D341Med (cell line): ENCODE measurements at places on chromosomes 13 and 19.

DNA sequence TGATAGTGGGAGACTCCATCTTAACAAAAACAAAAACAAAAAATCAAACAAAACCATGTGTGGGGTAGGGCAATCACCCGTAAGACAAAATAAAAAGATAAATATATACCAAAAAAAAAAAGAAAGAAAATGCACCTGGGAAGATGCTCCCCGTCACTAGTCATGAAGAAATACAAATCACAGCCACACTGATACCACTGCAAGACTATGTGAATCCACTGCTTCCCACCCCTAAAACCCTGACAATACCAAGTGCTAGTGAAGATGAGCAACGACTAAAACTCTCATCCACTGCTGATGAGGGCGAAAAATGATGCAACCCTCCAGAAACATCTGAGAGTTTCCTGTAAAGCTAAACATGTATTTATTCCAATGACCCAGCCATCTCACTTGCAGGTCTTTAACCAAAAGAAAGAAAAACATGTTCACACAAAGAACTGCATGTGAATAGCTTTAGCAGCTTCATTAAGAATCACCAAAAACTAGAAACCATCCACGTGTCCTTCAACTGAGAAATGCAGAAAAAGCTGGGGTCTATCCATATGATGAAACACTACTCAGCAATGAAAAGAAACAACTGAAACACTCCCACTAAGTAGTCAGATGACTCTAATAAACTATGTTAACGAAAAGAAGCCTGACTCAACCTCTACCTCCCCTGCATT, 31.7 kb downstream of the BRD4 start:
- no peak for DNase-seq

GRCh38 chr13:95083758-95084157, 217.5 kb downstream of the ABCC4 start:
- DNase-seq, result no peak

DNA sequence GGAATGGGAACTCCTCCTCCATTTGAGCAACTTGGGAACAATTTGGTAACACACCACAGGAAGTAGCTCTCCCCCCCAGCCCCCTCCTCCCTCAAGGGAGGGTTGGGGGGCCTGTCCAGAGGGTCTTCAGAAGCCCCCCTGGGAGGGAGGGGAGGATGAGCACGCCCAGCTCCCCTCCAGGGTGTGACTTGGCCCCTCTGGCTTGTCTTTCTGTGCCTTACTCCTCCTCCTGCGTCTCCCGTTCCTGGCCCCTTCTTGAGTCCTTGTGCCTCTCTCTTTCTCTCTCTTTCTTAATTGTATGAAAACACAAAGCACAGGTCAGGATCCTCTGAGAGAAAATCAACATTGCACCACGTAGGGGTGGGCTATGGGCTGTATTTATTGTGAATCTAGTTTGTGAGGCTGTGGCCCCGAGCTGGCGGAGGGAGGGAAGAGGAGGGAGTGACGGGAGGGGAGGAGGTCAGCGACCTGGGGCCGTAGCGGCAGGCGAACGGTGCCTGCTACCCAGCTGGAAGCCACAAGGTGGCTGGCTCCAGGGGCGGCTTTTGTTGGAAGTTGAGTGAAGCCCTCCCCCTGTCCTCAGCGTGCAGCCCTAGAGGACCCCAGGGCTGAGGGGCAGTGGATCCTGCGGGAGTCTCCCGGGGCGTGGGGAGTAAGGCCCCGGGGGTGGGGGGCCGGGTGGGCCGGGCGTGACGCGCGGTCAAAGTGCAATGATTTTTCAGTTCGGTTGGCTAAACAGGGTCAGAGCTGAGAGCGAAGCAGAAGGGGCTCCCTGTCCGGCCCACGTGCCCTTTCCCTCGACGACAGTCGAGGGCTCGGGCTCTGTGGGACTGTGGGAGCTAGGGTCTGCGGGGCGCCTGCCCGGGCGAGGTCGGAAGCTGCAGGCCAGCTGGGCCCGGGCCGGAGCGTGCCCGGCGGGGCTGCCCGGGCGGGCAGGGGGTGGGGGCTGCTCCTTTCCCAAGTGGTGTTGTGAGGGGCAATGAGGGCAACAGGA, 6.4 kb downstream of the LYL1 start:
- no peak for DNase-seq

DNA sequence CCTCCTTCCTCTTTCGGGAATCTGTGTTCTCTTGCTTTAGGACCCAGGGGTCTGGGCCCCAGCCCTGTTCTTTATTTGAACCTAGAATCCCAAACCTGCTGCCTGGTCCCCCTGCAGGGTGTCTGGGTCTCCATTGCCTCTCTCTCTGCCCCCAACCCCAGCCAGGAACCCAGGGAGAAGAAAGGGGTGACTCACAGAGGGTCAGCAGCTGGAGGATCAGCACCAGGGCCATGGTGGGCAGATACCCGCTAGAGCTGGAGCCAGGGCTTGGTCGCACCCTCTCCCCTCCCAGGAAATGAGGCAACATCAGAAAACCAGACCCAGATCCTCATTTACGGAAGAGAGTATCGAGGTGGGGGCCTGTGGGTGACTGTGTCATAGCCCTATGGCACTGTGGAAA, at the start of gene OSCAR:
OSCAR (minus strand) TSS at position 243 of the 400 bp plus-strand sequence; CDS start at position 232, 11 bp downstream.
- DNase-seq, result no peak

GRCh38 chr13:94825507-94825906, 113.2 kb upstream of the SOX21 start:
- peak; percentile 64 for DNase-seq

- no peak for DNase-seq
Measured at GRCh38 chr19:11323601-11324078, 15.8 kb downstream of the RAB3D start.

DNA sequence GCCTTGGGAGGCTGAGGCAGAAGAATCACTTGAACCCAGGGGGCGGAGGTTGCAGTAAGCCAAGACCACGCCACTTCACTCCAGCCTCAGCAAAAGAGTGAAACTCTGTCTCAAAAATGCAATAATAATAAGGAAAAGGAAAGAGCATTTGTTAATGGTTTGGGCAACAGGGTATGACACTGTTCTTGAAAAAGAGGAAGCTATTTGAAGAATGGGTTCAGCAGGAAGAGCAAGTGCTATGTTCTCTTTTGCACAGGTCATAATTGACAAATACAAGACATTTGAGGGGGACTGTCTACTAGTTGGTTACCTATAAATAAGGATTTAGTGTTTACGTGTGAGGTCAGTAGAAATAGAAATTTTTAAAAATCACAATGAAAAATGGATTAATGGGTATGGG, 218.3 kb downstream of the DCT start:
- DNase-seq, result no peak

GRCh38 chr19:5536337-5536894, 31.3 kb downstream of the TINCR start:
- peak; percentile 89 for DNase-seq

GRCh38 chr13:46606970-46607369, 54.0 kb downstream of the LRCH1 start:
- no peak for DNase-seq

- DNase-seq, result no peak
Measured at GRCh38 chr13:110565296-110565695, 3.8 kb upstream of the RAB20 start.

DNA sequence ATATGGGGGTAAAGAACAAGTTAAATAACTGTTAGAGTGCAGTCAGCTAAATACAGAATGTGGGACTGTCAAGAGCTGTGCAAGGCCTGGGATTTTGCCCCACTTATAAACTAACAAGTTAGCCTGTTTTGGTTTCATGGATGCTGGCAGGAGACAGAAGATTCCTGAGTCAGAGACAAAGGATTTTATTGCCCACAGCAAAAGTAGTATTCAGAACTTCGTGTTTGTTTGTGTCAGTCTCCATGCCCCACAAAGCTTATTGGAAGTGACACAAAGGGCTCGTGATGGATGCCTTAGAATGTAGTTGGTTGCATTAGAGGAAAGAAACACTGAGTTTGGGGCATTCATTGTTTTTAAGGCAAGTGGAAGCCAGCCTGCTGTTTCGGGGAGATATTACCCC, 22.2 kb upstream of the SPRYD7 start:
- DNase-seq, result no peak

GRCh38 chr19:6227156-6227935, 52.4 kb downstream of the MLLT1 start:
- no peak for DNase-seq

- DNase-seq, result peak; percentile 85
Measured at GRCh38 chr19:18194554-18195238, 1.7 kb downstream of the MPV17L2 start.

DNA sequence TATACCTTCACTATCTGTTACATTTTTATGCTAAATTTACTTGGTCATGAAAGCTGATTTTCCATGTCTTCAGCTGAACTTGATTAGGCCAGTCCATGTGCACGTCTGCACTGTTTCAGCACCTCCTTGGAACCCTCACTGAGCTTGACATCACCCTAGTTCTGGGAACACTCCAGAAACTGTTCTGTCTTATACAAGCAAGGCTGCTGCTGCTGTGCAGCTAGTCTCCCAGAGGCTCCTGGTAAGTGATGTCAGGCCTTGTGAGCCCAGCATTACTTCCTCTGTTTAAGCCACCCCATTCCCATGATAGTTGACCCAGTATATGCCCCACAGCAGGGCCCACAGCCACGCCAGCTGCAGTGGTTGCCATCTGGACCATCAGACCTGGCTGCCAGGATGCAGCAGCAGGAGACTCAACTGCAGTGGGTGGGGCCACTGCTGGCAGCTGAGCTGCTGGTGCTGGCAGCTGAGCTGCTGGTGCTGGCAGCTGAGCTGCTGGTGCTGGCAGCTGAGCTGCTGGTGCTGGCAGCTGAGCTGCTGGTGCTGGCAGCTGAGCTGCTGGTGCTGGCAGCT, 90.5 kb upstream of the AKAP11 start:
- peak; percentile 20 for DNase-seq

GRCh38 chr13:21324803-21325202, 134.3 kb downstream of the ZDHHC20 start:
- DNase-seq, result no peak

DNA sequence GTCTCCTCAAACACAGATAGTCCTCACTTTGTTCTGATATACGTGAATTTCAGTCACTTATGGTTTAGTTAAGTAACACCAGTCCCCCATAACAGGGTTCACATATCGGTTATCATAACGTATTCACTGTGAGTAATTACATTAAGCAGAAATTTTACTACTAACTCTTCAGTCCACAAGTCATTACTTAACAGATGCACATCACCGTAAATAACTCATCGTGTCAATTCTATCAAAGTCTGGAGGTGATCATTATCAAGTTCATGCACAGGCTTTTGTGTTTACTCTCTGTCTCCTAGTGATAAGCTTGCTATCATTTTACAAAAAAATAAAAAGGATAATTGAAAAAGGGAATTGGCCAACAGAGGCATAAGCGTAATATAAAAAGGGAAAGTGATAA, 287.4 kb upstream of the ATXN8OS start:
- no peak for DNase-seq

DNA sequence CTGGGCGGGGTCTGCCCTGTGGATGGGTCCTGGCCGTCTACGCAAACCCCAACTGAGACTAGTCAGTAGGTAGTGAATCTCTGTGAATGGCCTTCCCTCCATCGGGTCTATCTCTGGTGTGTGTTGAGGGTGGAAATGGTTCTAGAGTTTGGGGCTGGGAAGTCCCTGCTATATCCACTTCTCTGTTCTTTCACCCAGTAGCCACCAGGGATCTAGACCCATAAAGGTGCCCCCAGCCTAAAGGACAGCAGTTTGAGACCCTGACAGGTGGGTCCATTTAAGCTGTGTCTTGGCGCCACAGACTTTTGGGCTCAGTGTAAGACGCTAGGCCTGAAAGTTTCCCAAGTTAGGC, 57.7 kb downstream of the ZNF568 start:
- DNase-seq, result no peak

DNA sequence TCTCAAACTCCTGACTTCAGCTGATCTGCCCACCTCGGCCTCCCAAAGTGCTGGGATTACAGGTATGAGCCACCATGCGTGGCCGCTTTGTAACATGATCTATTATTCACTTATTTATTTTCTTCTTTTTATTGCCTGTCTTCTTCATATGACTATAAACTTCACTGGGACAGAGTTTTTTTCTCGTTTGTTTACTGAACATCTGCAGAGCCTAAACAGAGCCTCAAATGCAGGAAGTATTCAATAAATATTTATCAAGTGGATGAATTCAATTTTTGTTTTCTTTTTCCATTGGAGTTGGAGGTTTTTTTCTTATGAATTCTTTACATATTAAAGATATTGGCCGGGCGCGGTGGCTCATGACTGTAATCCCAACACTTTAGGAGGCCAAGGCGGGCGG, 54.7 kb downstream of the SKA3 start:
- no peak for DNase-seq

DNA sequence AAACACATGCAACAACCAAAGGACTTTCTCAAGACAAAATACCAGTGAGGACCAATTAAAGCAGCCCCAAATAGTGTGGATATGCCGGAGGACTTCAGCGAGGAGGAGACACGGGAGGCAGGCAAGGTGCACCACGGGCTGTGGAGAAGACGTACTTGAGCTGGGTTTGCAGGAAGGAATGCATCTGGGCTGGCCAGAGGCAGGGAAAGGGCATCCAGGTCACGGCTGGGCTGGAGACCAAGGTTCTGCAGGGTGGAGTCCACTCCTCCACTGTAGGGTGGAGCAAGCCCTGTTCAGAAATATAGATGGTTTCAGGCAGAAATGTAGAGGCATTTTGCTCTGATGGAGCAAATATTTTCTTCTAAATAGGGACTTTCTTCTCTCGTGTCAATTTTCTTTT, 36.6 kb upstream of the MEDAG start:
- no peak for DNase-seq
